LHCN-M2 (cell line): ENCODE measurements at places on chromosomes 7 and 10.
A peak's percentile ranks its signal among the peaks of the same experiment; 100 is the strongest.

DNA sequence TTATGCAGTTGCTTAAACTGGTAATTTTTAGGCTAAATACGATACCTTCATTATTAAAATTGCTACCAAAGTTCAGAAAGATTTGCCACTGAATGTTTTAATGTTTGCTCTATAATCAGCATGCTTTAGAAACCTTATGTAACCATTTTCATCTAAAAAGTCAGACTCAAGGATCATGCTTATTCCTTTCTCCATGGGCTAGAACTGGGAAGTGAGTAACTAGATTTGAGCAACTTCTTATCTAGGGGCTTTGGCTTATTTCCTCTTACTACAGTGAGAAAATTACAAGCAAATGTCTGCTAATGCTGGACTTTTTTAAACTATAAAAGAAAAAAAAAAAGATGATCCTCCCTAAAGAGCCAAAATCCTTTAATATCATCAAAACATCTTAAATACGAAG is 215.9 kb downstream of the CRPPA start:
- no peak for DNase-seq

GRCh38 chr10:86252079-86252478 is 114.5 kb downstream of the GRID1 start:
- no peak for DNase-seq

DNA sequence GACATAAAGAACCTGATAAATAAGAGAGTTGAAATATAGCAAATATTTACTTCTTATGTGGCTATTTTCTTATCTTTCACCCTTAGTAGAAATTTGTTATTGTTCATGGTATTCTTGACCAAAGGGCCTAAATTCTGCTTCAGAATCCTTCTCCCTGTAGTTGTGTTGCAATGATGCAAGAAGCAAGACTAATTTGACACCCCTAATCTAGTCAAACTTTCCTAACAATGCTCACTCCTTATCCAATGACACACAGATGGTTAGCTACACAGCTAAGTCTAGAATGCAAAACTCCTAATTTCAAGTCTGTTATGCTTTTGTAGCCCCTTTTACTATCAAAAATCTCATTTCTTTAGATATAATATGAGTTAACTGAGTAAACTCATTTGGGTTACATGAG is 56.1 kb downstream of the TWIST1 start:
- peak; percentile 39 for DNase-seq

- DNase-seq, result peak; percentile 86
Observed at GRCh38 chr10:5446390-5446926, 34.1 kb downstream of the NET1 start.

DNA sequence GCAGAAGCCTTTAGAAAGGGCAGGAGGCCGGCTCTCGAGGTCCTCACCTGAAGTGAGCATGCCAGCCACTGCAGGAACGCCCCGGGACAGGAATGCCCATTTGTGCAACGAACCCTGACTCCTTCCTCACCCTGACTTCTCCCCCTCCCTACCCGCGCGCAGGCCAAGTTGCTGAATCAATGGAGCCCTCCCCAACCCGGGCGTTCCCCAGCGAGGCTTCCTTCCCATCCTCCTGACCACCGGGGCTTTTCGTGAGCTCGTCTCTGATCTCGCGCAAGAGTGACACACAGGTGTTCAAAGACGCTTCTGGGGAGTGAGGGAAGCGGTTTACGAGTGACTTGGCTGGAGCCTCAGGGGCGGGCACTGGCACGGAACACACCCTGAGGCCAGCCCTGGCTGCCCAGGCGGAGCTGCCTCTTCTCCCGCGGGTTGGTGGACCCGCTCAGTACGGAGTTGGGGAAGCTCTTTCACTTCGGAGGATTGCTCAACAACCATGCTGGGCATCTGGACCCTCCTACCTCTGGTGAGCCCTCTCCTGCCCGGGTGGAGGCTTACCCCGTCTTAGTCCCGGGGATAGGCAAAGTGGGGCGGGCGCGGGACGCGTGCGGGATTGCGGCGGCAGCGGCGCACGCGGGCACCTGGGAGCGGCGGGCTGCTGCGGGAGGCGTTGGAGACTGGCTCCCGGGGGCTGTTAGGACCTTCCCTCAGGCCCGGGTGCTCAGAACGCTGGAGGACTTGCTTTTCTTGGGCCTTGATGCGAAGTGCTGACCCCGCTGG is at the start of gene FAS:
Gene FAS (plus strand): TSS at position 415 of the 777 bp plus-strand sequence. CDS start 79 bp downstream, at position 494.
- peak; percentile 81 for DNase-seq

DNA sequence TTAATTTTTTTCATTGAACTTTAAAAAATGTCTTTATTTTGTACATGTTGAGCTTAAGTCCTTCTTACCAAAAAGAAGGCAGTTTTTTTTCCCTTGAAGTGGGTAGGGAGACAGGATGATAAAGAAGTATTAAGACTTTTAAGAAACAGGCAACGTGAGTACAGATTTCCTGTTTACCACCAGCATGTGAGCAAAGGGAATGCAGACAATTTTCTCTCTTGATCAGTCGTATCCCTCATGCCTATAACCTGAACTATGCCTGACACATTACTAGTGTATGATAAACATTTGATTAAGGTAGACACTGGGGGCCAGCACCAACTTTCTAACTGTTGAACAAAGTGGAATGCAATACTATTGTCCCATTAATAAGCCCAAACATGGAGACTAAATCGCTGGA is 8.8 kb upstream of the OR2A2 start:
- DNase-seq, result no peak

DNA sequence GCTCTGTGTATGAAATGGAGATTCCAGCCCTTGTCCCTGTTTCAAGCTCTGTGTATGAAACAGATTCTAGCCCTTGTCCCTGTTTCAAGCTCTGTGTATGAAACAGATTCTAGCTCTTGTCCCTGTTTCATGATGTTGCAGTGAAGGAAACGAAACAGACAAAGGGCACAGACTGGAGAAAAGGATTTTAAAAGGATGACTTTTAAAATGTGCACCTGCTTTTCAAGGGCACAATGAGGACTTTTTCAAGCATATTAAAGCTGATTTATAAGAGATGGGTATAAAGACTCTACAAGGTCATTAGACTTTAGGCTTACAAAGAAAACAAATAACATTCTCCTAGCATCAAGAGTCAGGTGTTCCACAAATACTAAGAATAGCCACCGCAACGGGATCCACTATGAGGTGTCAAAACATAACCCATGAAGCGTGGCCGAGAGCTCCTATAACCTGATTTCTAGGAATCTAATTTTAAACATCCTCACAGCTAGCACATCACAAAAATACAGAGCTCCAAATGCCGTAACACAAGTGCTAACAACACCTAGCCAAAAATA is 29.0 kb downstream of the DIP2C start:
- DNase-seq, result no peak
